ENCODE measurements at places on chromosomes 7 and 10.

DNA sequence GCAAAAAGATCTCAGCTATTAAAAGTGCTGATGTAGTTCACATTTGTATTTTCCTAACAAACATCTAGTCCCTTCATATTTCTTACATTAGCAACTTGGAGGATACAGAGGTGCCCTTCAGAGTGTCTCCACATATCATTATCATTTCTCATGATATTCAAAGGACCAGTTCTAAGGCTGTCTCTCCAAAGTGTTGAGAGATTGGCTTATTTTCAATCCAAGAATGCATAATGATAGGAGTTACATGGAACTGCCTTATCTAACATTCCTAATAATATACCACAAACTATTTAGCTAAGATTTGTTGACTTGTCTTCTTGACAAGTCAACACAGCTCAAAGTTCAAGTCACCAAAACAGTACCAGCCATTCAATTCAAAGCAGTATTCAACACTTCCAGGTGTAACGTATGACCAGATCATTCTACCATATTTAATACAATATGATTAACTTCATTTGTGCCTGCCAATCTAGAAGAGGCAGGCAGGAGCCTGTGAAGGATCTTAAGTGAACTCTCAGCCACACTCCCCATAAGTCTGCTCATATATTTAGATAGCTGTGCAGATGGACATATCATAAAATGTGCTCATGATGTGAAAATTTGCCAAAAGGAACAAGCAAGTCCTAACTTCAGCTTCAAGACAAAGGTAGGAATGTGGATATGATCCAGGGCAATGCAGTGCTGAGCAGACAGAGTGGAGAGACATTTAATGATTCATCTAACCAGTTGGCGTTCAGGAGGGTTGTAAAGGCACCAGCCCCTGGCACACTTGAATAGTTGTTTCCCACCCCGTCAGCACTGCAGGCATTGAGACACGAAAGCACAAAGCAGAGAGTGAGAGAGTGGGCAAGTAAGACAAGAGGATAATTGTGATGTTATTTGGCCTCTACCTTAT is 108.3 kb downstream of the MTERF1 start:
- DNase-seq = no peak

DNA sequence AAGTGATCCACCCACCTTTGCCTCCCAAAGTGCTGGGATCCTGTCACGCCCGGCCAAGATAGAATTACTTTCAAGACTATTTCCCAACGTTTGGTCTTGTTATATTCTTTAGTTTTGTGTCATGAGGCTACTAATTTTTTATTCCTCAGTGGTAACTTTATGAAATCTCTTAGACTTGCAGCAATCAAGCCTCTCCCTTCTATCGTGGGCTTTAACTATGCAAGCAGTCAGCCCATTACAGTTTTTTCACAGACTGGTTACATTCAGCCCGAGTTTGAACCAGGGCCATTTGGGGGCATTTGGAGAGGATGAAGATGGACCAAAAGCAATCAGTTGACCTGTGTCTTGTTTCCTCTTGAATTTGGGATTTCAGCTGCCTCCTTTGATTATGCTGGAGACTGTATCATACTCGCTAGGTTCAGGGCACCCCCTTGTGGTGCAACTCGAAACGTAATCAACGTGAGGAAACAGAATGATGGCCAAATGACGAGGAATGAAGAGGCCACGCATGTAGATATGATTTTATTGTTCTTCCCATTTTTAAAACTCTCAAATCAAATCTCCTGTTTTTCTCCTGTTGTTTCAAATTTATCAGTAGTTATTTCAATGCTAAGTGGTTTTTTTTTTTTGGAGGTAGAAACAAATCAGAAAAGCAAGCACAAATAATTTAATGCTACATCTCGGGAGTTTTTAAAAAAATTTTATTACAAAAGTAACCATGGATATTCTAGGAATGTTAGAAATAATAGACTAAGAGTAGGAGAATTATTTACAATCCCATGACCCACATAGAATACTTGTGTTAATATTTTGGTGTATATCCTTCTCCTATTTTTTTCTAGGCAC is 151.6 kb downstream of the KIAA1217 start:
- peak; percentile 80 for DNase-seq

GRCh38 chr10:9294865-9295264 is 1240.4 kb downstream of the GATA3 start:
- no peak for DNase-seq

GRCh38 chr7:70334871-70335270 is 736.6 kb downstream of the AUTS2 start:
- no peak for DNase-seq

DNA sequence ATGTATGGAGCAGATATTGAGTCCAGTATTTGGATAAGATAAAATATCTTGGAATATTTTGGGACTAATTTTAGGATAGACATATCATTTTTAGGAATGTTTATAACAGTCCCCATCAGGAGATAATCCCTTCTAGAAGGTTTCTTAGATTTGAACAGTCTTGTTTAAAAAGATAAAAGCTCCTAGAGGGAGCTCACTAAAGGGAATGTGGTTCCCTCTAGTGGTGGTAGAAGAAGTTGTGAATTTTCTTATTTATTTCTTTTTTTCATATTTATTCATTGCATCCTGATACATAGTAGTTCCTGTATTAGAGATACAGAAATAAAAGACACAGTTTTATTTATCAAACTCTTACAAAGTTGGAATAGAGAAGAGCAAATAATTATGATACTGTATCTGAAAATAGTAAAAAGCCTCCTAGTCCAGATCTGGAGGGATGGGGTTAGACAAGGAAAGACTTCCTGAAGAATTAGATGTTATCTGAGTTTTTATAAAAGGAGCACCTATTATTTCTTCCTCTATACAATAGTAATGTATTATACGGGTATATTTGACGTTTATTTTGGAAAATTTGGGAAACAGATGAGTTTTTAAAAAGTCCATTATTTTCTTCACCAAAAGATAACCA is 24.5 kb upstream of the KLF14 start:
- no peak for DNase-seq

DNA sequence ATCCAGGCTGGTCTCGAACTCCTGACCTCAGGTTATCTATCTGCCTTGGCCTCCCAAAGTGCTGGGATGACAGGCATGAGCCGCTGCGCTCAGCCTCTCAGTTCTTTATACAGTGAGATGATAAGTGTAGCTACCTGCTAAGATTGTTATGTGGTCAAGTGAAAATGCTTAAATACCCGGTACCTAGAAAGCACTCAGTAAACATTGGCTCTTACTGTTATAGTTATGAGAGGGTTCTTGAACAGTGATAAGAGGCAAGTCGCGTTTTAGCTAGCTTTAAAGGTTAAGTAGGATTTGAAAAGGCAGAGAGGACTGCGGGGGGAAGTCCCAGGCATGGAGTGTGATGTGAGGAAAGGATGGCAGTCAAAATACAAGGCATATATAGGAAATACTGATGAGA is 4.5 kb downstream of the ZKSCAN1 start:
- DNase-seq = no peak

DNA sequence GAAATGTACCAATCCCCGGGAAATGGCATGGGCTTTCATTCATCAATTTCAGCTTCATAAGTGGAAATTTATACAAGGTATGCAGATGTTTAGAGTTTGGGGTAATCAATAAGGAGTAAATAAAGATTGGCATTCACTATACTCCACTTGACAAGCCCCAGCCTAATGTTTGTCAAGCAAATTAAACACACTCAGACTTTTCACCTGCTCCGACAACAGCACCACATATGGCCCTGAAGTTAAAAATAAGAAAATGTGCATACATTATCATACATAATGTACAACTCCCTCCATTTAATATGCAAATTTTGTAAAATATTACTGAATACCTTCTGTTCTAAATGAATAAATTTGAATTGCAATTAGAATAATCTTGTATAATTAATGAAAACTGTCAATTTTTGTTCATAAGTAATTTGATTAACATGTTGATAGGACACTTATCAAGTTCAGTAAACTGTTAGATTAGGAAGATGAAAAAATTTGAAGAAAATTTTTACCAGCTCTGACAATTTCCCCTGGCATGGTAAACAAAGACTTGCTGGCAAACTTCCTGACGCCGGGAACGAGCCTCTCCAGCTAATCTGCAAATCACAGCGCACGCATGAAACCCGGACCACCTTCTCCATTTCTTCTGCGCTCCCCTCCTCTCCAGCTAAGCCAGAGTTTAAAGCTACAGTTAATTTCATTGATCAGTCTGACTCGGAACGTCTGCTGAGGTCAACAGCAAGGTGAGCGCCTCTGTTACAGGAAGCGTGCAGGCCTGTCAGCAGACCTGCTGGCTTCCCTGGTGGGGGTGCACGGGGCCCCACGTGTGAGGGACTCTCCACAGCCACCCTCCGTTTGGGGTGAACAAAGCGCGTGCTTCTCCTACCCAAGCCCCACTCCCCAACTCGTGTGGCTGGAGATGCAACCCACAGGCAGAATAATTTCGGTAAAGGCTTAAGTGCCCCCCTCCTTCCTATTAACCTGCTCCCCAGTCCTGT is 70.7 kb downstream of the EBF3 start:
- DNase-seq = no peak

- no peak for DNase-seq
Observed at GRCh38 chr10:1294748-1295147, 238.6 kb downstream of the WDR37 start.

- no peak for DNase-seq
Observed at GRCh38 chr7:103718482-103719061, 270.9 kb downstream of the RELN start.

- no peak for DNase-seq
Observed at GRCh38 chr7:112197322-112197721, 8.9 kb downstream of the DOCK4 start.

- DNase-seq = no peak
Observed at GRCh38 chr7:36205803-36206202, 52.7 kb downstream of the EEPD1 start.

- no peak for DNase-seq
Observed at GRCh38 chr7:17103984-17104383, 194.5 kb upstream of the AHR start.

DNA sequence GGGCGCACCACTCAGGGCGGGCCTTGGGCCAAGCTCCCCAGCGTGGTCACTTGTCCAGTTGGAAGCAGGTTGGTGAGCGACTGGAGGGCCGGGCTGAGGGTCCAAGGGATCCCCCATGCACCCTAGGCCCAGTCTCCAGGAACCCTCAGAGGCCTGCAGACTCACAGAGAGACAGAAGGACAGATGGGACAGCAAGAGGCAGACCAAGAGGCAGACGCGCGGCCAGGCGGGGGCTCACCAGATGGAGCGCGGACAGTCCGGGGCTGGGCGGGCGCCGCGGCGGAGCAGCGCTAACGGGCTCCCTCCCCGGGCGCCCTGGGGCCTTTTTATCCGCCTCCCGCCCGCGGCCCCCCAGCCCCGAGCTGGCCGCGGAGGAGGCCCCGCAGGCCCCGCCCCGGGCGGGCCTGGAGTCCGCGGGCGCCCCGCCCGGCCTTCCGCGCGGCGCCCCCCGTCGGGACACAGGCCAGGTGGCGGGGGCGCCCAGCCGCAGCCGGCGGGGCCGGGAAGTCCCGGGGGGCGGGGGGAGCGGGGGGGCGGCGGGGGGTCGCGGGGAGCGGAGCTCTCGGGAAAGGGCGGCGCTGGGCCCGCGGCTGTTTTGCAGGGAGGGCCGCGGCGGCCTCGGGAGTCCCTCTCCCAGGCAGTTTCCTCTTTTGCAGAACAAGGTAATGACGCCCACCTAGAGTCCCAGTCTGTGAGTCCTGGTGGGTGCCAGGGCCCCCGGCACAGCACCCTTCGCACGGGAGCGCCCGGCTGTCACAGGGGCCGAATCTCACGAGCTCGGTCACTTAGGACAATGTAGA is at the start of gene LOXL4:
TSS of gene LOXL4 (minus strand) at position 301 of the 800 bp plus-strand sequence. CDS start 5,175 bp downstream, outside the sequence.
- no peak for DNase-seq

DNA sequence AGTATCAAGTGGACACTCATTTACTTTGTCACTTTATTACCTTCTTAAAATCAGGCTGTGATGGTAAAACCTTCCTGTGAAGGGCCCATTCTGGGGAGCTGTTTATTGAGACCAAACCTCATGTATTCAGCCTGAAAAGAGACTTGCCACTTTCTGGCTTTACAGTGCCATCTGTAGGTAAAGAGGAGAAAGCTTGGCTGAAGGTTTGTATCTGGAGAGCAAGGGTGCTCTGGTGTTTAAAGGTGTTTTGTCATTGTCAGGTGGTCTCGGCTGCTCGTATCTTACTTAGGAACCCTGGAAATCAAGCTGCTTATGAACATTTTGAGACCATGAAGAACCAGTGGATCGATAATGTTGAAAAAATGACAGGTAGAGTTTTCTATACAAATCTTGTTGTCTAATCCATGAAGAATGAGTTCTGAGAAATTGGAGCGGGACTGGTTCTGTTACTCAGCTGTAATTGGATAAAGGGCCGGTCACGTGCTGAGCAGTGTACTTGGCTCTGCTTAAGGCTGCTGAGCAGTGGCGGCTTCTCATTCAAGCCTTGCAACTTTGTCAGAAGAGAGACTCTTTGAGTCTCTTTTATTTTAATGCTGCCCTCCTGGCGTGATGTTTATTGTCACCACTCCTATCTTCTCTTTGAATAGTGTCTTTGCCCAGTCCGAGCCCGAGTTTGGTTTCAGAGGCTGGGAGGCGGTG is 46.9 kb downstream of the AP3M1 start:
- no peak for DNase-seq

DNA sequence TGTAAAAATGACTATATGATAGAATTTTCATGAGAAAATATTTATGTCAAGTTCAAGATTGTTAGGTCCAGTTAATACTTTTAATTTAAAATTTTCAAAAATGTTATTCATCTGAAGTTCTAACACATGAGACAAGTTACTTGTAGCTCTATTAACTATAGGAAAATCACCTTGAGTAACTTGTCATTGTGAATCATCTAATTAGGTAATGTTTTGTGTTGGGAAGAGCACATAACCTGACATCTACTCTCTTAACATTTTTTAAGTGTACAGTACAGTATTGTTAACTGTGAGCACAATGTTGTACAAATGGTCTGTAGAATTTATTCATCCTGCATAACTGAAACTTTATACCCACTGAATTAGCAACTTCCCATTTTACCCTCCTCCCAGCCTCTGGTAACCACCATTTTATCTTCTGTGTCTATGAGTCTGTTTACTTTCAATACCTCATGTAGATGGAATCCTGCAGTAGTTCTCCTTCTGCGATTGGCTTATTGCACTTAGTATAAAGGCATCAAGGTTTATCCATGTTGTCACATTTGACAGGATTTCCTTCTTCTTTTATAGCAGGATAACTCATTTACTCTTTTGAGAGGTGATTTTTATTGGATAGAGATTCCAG is 54.6 kb downstream of the ARL4A start:
- DNase-seq = no peak

GRCh38 chr7:87506246-87507180 is 31.0 kb upstream of the ABCB4 start:
- no peak for DNase-seq

DNA sequence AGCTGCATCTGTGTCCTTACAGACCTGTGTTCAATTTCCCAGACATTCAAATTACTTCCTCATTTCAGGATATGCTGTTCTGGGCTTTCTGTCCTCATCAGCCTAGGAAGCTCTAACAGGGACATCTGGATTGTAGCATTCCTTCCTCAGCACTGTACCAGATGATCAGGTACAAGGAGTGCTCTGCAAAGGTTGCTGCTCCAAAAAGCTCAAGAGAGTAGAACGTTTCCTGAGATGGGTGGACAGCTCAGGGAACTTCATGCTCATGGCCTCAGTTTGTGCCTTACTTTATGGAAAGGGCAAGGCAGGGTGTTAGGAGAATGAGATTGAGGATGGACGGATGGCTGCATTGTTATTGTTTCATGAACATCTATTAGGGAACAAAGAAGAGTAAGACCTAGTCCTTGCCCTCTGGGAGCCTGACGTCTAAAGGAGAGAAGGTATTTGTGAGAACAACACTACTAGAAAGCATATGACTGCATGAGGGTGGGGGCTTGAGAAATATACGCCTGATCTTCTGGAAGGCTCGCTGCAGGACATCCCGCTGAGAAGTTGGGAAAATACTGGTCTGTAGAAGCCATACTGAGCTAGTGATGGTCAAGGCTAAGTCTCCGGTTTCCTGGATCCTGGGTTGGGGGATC is 10.5 kb upstream of the ZNF212 start:
- DNase-seq = no peak

All from left cardiac atrium (tissue), 4 donors.